ENCODE measurements at places on chromosomes 11 and 22.

- no peaks in the 10 kb centered on the region for H3K4me1 ChIP-seq
- no peak for DNase-seq
- H3K27ac ChIP-seq, result no peak overlapping the region
- H3K36me3 ChIP-seq, result no peaks in the 10 kb centered on the region
- H3K4me3 ChIP-seq, result no peak overlapping the region
Observed at GRCh38 chr11:14872032-14872431, 20.0 kb downstream of the CYP2R1 start.

GRCh38 chr22:48182846-48183805, 1420.7 kb downstream of the TBC1D22A start:
- H3K4me3 ChIP-seq, result no peak overlapping the region
- DNase-seq, result no peak
- no peaks in the 10 kb centered on the region for H3K36me3 ChIP-seq
- no peak overlapping the region for H3K27ac ChIP-seq
- H3K27me3 ChIP-seq, result no peaks in the 10 kb centered on the region
- H3K4me1 ChIP-seq, result peaks cover 5% of the 10 kb centered on the region

DNA sequence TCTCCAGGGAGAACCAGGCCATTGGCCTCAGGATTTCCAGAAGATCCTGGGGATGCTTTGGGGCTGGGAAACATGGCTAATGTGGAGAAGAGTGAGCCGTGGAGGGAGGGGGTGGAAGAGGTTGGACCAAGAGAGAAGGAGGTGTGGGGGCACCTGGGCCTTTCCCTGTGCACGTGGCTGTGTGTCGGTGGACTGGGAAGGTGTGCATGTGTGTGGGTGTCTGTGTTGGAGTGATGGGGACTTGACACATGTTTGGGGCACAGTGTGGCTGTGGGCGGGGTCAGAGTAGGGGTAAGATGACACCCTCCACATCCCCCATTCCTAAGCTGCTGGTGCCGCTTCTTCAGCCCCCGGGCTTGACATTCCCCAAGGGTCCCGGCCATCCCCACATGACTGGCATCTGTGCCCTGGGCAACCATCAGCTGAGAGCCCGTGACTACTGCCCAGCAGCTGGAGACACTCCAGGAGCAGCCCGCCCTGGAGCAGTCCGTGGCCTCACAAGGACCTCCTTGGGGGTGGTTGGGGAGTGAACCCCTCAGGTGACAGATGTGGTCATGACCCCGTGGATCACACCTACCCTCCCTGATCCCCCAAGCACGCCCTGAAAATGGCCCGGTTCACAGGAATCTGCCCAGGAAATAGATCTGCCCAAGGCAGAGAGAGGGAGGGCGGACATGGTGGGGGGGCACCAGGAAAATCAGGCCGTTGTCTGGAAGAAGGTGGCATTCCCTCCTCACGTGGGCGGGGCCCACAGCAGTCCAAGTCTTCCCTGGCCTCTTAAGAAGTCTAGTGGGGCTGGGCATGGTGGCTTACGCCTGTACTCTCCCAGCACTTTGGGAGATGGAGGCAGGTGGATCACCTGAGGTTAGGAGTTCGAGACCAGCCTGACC, 34.8 kb upstream of the SOX10 start:
- DNase-seq, result no peak
- H3K36me3 ChIP-seq, result no peaks in the 10 kb centered on the region
- H3K4me1 ChIP-seq, result no peaks in the 10 kb centered on the region
- H3K4me3 ChIP-seq, result no peak overlapping the region

DNA sequence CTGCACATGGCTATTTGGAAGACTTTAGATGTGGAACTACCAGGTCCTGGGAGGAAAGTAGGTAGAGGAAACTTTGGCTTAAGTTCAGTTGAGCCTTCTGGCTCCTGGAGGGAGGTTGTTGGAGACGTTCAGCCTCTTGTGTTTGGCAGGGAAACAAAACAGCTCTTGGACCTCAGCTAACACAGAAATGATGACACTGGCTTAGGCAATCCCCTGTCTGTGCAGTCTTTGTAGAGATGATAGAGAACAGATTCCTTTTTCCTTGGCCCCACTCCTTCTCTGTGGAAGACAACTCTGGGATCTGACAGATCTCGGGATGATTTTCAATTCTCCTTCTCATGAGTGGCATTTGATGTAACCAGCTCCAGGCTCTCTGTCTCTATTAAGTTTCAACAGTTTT, 428.5 kb downstream of the TMEM135 start:
- H3K27me3 ChIP-seq, result no peaks in the 10 kb centered on the region
- peak; percentile 76 for DNase-seq
- no peak overlapping the region for H3K4me3 ChIP-seq
- H3K27ac ChIP-seq, result peak overlapping the region; percentile 33

DNA sequence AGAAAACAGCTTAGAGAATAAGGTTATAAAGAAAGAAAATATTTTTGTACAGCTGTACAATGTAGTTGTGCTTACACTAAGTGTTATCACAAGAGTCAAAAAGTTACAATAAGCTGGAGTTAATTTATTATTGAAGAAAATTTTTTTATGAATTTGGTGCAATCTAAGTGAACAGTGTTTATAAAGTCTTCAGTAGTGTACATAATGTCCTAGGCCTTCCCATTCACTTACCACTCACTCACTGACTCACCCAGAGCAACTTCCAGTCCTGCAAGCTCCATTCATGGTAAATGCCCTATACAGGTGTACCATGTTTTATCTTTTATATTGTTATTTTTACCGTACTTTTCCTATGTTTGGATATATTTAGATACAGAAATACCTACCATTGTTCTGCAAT, 34.7 kb downstream of the GDPD4 start:
- no peaks in the 10 kb centered on the region for H3K36me3 ChIP-seq
- no peaks in the 10 kb centered on the region for H3K4me1 ChIP-seq
- no peak overlapping the region for H3K27ac ChIP-seq
- no peaks in the 10 kb centered on the region for H3K27me3 ChIP-seq
- no peak for DNase-seq
- H3K4me3 ChIP-seq, result no peak overlapping the region

GRCh38 chr22:42856865-42857704, at the start of gene ARFGAP3:
ARFGAP3 (minus strand) TSS chr22:42857273; CDS start chr22:42857182, 91 bp downstream.
- H3K27me3 ChIP-seq, result no peaks in the 10 kb centered on the region
- peak within 1 kb of the TSS; percentile 71 for H3K4me3 ChIP-seq
- peak; percentile 95 for DNase-seq
- H3K36me3 ChIP-seq, result no peaks in the 10 kb centered on the region

Measured in uterus (tissue), 4 donors.